Activated T-helper 2 cell treated with anti-CD3 and anti-CD28 coated beads, Interferon-gamma antibody, Interleukin-2, Interleukin-4, amounts not matched to agents 10 μg/mL and 5 μg/mL and 100 μg/mL, durations not matched to agents 14 hours and 24 hours and 36 hours (primary cell): ENCODE measurements at places on chromosomes 5 and 9.

DNA sequence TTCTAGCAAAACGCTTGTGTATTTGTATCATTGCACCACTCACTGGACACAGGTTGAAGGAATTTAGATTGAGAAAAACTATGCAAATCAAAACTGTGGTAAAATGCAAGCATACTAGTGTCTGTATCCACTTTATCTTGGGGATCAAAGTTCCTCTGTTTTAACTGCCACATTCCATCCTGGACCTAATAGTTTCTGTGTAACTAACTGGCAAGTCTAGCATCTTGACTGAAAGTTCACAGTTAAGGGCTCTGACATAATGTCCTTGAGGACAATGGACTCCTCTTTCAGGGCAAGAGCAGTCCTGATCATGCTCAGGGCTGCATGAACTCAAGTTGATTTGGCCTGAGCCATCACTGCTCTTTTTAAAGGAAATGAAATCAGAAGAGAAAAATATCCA is 30.7 kb downstream of the NFIB start:
- no peak for DNase-seq

GRCh38 chr9:128716581-128717254 is 7.2 kb downstream of the ZDHHC12 start:
- no peak for DNase-seq

GRCh38 chr9:106403081-106403480 is 459.9 kb upstream of the ZNF462 start:
- DNase-seq = no peak

DNA sequence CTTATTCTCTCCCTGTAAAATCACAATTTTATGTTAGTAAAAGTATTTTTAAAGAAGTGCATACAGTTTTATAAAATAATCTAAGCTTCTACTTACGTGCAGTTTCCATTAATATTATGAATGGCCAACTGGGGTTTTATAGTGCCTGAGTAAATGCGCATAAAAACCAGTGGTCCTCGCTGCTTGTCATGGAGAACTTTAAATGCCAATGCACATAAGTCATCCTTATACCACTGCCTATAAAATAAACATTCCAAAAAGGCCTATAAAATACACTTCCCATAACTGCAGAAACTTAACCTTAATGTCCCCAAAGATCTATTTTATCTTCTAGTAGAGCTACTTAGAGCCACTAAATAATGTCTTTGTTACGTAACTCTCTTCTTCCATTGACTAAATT is 28.5 kb downstream of the GFM2 start:
- DNase-seq = no peak

DNA sequence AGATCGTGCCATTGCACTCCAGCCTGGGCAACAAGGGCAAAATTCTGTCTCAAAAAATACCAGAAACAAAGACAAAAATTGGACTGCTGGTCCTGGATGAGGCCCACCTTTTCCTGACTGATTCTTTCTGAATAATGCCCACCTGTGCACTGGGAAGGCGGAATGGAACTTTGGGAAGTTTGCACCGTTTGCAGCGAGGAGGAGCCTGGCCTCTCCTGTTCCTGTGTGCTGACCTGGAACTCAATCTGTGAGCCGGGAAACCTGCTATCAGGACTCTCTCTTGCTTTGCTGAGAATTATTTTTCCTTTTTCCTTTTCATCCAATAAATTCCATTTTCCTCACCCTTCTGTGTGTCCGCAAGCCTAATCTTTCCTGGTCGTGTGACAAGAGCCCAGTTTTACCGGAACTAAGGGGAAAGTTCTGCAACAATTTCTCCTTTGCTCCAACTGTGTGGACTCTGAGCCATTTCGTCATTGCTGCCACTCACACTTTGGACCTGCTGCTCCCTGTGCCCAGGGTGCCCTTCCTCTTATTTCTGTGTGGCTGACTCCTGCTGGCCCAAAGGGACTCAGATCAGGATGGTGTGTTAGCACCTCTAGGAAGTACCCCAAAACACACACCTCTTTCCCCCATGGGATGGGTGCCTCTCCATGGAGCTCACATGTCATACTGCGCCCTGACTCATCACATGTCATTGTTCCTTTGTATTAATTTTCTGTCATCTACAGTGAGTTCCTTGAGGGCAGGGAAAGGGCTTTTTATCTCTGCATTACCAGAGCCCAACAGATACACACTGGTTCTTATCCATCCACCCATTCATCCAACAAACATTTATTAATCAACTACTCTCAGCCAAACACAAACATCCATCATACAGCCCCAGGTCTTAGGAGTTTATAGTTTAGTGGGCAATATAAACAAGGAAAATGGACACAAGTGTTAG is 4.7 kb upstream of the GLRX start:
- no peak for DNase-seq

GRCh38 chr5:102762562-102763227 is 7.6 kb downstream of the PAM start:
- DNase-seq = no peak

DNA sequence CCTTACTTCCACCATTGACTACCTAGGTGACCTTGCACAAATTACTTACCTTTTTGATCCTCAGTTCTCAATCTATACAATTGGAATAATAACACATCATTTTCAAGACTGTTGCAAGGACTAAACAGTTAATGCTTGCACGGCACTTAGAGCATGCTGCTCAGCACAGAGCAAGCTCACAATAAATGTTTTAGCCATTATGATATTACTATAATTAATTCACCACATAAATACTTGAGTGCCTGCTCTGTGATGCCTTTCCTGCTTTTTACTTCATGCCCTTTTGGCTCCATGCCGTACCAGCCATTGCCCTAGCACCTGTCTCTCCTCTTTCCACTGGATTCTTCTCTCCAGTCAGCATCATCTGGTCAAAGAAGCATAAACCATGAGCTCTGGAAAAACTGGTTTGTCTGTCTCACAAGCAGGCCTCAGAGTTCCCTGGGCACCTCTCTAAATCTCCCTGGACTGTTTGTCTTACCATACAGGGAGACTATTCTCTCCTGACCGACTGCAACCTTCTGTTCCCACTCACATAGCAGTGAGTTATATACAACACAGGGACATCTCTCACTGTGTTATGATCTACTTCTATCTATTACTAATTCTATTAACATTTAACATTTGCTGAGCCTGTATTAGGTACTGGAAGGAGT is 260.4 kb upstream of the ADRA1B start:
- no peak for DNase-seq

DNA sequence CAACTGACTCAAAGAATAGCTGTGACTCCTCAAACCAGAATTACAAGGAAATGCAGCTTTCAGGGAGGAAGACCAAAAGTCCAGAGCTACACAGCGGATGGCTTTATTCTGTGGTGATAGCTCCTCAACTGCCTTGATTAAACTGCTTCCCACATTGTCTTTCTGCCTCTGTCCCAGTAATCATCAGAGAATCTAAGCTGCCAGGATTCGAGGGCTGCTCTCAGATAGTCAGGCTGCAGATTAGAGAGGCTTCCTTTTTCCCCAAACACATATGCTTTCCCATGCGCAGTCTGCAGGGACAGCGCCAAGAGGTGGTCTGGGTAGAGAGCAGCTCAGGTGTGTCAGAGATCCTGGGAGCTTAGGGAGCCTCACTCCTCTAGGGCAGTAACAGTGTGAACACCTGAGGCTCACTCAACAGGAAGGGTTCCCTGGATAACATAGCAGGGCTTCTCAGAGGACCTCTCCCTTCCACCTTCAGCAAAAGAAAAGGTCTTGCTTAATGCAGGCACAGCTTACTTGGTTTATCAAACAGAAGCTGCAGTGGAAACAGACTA is 439.9 kb upstream of the TLE4 start:
- DNase-seq = no peak

GRCh38 chr5:80760680-80761079 is 105.9 kb upstream of the DHFR start:
- DNase-seq = no peak

- DNase-seq = peak; percentile 81
These were observed 16.0 kb downstream of the TRAF2 start for GRCh38 chr9:136902259-136902821.

DNA sequence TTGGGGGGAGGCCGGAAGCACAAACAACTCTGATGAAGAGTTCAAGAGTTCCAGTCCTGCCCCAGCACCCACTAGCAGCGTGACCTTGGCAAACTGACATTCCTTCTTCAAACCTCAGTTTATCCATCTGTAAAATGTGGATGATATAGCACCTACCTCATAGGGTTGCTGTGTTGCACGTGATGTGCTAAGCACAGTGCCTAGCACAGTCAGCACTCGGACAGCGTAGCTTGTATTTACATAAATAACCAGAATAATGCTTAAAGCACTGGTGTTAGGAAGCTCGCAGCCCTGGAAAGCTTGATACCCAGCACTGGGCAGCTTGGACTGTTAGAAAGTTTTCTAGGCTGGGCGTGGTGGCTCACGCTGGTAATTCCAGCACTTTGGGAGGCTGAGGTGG is 5.1 kb downstream of the PKN3 start:
- DNase-seq = no peak

- no peak for DNase-seq
These were observed 109.5 kb downstream of the MYO10 start for GRCh38 chr5:16826379-16827125.

GRCh38 chr5:56910210-56910965 is 992 bp downstream of the SETD9 start:
- no peak for DNase-seq

DNA sequence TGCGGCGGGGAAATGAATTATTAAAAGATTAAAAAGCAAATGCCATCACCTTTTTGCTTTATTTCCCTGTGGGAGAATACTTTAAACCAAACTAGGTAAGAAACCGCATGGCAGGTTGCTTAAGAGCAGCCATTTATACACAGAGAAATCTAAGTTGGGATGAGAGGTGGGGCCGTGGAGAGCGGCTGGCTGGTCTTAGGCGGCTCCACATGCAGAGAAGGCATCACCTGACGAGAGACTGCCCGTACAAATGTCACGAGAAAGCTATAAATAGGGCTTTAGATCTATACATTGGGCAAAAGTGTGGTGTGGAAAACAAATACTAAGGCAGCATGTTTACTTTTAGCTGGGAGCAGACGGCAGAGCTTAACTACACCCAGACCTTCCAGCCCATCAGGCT is 39.4 kb downstream of the MED27 start:
- DNase-seq = no peak

- DNase-seq = no peak
These were observed 87.2 kb upstream of the RAPGEF1 start for GRCh38 chr9:131826966-131827525.

DNA sequence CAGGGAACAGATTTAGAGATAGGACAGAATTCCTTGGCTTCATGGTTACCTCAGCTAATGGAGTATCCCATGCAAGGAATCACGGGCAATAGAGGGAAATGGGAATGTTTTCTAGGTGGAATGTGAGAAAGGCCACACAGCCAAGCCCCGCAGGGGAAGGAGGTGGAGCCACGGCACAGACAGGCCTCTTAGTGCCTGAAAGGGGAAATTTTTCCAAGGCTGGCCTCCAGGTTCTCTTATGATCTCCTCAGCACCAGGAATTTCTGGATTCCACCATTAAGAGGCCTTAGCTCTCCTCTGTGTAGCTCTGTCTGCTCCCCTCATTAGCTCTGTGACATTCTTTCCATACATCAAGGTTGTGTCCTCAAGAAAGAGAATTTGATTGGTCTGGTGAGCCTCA is 124.7 kb downstream of the GALNT10 start:
- no peak for DNase-seq

- no peak for DNase-seq
These were observed 662.9 kb upstream of the ZNF608 start for GRCh38 chr5:125409234-125409860.

DNA sequence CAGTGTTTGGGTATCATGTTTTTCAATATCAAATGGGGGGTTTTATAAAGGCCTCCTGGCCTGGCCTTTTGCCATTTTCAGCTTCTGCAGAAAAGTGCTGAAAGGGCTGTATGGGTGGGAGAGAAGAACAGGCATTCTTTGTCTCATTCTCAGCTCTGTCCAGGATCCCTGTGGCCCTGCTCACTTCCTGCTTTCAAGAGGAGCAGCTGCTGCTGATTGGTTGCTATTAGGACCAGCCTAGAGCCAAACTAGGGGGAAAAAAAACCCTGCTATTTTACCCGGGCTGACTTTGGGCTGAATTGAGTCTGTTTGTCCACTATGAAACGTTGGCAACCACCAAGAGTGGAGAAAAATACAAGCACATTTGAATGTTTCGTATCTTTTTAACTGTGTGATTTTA is 117.1 kb downstream of the CMYA5 start:
- DNase-seq = no peak

GRCh38 chr5:9302218-9302617 is 243.7 kb downstream of the SEMA5A start:
- DNase-seq = no peak

- DNase-seq = no peak
These were observed 5.8 kb upstream of the PSMB7 start for GRCh38 chr9:124420991-124421543.

GRCh38 chr9:122948313-122948712 is 7.5 kb downstream of the RABGAP1 start:
- no peak for DNase-seq

GRCh38 chr9:133728856-133729616 is 9.1 kb downstream of the SARDH start:
- DNase-seq = no peak

DNA sequence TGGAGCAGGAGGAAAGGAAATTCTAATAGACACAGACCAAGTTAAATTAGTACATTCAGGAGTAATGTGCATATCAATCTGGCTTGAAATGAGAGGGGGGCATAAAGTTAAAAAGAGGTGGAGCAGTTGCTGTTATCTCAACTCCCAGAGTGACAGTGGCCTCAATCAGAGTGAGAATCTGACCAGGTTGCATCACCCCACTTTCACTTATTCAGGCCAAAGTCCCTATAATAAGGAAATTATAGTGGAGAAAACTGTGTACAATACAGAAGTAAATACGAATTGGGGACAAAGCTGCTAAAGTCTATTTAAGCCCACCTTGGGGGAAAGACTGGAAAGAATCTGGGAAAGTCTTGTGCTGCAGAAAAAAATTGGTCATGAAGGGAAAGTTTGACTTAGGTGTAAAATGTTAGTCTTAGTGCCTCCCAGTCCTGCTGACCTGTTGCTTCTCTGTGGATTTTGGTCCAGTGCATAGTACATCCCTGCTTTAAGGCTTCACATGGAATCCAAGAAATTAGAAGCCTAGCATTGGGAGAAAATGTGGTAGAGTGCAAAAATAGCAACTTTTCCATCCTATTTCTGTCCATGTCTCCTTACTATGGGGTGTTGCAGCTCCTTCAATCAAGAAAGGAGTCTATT is 27.9 kb downstream of the MROH2B start:
- no peak for DNase-seq

- DNase-seq = no peak
These were observed 98.7 kb downstream of the CCDC192 start for GRCh38 chr5:127801751-127802476.
